ENCODE measurements at places on chromosomes 2 and 18. TPM values are rescaled to one million over a fixed set of nuclear protein-coding genes. Genes with fewer than 3 reads are reported as not detected.

The CDK15 gene
- total RNA-seq, result 3.9 TPM

The ASIC4 gene
- total RNA-seq, result not detected

The UGT1A3 gene
- not detected for total RNA-seq

The SLC8A1 gene
- total RNA-seq, result 105 TPM

The GKN1 gene
- not detected for total RNA-seq

The KIF1A gene
- 3.0 TPM for total RNA-seq

The ZBTB7C gene
- total RNA-seq, result 10.8 TPM

The TRIB2 gene
- total RNA-seq, result 46.2 TPM

- H3K27ac ChIP-seq, result no peak overlapping the region
- DNase-seq, result no peak
- no peak overlapping the region for H3K4me3 ChIP-seq
- no peaks in the 10 kb centered on the region for H3K27me3 ChIP-seq
- peaks cover 8% of the 10 kb centered on the region for H3K4me1 ChIP-seq
Measured at GRCh38 chr2:191145769-191146471, 4.9 kb downstream of the STAT4 start.

- DNase-seq, result no peak
- no peaks in the 10 kb centered on the region for H3K36me3 ChIP-seq
- no peak overlapping the region for H3K27ac ChIP-seq
- H3K4me1 ChIP-seq, result no peaks in the 10 kb centered on the region
- no peaks in the 10 kb centered on the region for H3K27me3 ChIP-seq
Measured at GRCh38 chr2:53173698-53174455, 593.7 kb upstream of the CHAC2 start.

- H3K4me1 ChIP-seq, result no peaks in the 10 kb centered on the region
- no peak overlapping the region for H3K27ac ChIP-seq
- no peak for DNase-seq
- H3K27me3 ChIP-seq, result no peaks in the 10 kb centered on the region
Measured at GRCh38 chr2:39648580-39648979, 17.1 kb upstream of the TMEM178A start.

- no peak overlapping the region for H3K27ac ChIP-seq
- no peaks in the 10 kb centered on the region for H3K27me3 ChIP-seq
- no peaks in the 10 kb centered on the region for H3K36me3 ChIP-seq
- H3K4me3 ChIP-seq, result no peak overlapping the region
- peak; percentile 45 for DNase-seq
Measured at GRCh38 chr2:111219285-111219684, 98.6 kb downstream of the BCL2L11 start.

DNA sequence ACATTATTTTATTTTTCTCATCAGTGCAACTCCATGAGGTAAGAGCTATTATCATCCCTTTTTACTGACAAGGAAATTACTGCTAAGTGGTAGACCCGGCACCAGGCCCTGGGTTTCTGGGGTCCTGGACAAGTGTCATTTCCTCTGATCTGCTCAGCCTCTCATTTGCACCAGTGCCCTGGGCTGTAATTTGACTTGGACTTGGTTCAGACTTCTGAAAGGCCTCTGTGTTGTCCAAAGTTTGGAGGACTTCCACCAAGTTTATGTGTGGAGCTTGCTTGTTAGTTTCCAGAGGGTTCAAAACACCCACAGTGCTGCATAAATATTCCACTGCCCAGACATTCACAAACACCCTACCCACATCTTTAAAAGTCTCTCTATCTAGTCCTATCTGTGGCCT is 44.0 kb upstream of the PPP1CB start:
- no peak for DNase-seq
- no peak overlapping the region for H3K4me3 ChIP-seq
- H3K4me1 ChIP-seq, result peaks cover 9% of the 10 kb centered on the region
- no peaks in the 10 kb centered on the region for H3K36me3 ChIP-seq

GRCh38 chr18:3209859-3210569 is 9.8 kb downstream of the MYOM1 start:
- no peaks in the 10 kb centered on the region for H3K27me3 ChIP-seq
- H3K4me3 ChIP-seq, result no peak overlapping the region
- H3K4me1 ChIP-seq, result peaks cover 31% of the 10 kb centered on the region
- peaks cover 7% of the 10 kb centered on the region for H3K36me3 ChIP-seq

DNA sequence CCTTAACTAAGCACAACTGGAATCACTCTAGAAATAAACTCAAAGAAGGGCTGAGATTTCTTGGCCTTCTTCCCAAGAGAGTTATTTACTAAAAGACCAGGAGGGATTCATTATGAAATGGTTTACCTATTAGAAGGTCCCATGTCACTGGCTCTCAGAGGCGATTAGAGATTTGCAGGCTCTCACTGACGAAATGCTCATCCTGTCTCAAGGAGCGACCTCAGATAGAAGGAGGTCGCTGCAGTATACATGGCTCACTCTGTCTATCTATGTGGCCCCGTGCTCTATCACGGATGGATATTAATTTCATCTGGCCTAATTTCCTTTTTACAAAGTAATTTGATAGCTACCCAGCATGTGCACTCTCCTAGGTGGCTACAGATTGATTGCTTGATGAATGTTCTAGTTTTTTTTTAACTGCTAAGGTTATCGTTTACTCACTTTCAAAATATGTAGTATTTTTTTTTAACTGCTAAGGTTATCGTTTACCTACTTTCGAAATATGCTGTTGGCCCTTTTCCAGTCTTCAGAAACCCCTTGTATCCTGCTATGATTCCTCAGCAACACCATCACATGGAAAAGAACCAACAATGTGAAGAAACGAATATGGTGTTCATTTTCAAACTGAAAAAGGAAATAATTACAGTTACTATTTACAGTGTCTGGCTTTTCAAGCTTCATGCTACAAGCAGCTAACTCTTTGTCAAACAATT is 9.1 kb downstream of the SMIM21 start:
- H3K36me3 ChIP-seq, result no peaks in the 10 kb centered on the region
- no peak overlapping the region for H3K27ac ChIP-seq
- H3K4me3 ChIP-seq, result no peak overlapping the region
- no peaks in the 10 kb centered on the region for H3K4me1 ChIP-seq
- no peaks in the 10 kb centered on the region for H3K27me3 ChIP-seq
- DNase-seq, result no peak

DNA sequence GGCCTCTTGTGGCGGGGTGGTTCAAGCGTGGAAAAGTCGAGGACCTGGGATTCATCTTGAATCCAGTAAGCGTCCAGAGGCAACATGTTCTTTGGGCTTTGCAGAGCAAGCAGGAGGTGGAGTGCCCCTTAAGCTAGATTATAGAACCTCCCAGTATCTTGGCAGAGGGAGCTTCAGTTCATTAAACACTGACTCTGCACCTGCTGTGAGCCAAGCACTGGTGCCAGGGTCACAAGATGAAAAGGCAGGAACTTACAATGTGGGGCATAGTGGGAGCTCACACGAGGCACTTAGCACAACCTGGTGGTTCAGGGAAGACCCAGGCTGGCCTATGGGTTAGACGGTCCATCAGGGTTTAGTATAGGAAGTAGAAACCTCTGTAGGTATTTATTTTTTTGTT is 7.4 kb upstream of the FZD5 start:
- H3K4me1 ChIP-seq, result no peaks in the 10 kb centered on the region
- no peak overlapping the region for H3K4me3 ChIP-seq
- H3K27ac ChIP-seq, result no peak overlapping the region
- DNase-seq, result no peak
- H3K36me3 ChIP-seq, result no peaks in the 10 kb centered on the region
- no peaks in the 10 kb centered on the region for H3K27me3 ChIP-seq

GRCh38 chr18:24954341-24954740 is 397.6 kb downstream of the ZNF521 start:
- no peaks in the 10 kb centered on the region for H3K4me1 ChIP-seq
- DNase-seq, result no peak
- no peaks in the 10 kb centered on the region for H3K27me3 ChIP-seq

GRCh38 chr18:60146220-60146960 is 226.2 kb downstream of the MC4R start:
- no peaks in the 10 kb centered on the region for H3K36me3 ChIP-seq
- no peak for DNase-seq
- no peak overlapping the region for H3K4me3 ChIP-seq
- peaks cover 14% of the 10 kb centered on the region for H3K4me1 ChIP-seq
- no peak overlapping the region for H3K27ac ChIP-seq

DNA sequence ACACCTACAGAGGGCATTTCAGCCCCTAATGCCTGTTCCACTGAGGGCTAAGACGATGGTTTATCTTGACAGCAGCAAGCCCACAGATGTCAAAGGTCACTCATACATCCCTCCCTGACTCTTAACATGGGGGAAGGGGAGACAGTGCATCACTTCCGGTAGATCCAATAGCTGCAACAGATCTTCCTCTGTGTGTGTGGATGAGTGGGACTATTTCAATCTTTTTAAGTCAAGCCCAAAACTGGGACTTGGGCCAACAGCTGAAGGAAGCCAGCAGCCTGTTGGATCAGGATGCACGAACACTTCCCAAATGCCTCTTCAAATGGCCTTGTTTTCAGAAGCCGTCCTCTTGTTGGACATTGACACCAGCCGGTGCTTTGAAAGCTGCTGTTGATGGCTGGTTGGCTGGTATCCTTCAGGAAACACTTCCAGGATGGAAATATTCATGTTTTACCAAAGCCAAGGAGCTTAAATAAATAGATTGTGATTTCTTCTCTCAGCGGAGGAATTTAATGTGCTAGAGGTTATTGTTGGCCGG is 59.2 kb downstream of the IL1R2 start:
- H3K4me3 ChIP-seq, result no peak overlapping the region
- H3K27me3 ChIP-seq, result no peaks in the 10 kb centered on the region
- no peaks in the 10 kb centered on the region for H3K36me3 ChIP-seq
- H3K27ac ChIP-seq, result peak overlapping the region; percentile 92
- peaks cover 47% of the 10 kb centered on the region for H3K4me1 ChIP-seq
- peak; percentile 96 for DNase-seq

DNA sequence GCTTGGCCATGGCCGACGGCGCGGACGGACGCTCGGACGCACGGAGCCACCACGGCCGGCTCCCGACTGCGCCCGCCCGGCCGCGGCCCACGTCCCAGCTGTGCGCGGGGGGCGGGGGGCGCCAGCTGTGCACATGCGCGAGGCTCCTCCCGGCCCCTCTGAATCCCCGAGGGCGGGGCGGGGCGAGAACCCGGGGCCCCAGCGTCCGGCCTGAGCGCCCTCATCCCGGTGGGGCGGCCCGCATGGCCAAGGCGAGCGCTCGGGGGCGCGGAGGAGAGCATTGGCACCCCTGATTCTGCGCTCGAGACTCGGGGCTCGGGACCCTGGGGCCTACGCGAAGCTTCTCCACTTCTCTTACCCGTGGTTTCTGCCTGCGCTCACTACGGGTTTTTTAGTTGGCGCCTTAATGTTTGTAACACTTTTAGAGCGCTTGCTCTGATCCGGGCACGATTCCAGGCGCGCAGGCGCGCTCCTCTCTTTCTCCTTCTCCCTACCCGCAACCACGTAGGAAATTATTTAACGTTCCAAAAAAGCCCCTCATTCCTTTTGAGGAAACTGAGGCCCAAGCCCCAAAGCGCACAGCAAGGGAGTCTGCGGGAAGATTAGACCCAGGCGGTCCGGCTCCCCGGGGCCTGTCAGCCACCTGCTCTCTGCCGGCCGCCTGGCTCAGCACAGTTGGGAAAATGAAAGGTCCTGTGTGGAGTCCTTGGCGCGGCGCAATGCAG is at the start of gene PXDN:
Gene PXDN, minus strand, starts transcription at position 70 of the 725 bp plus-strand sequence. Its CDS starts 60 bp downstream, at position 10.
- H3K27me3 ChIP-seq, result no peaks in the 10 kb centered on the region
- H3K36me3 ChIP-seq, result no peaks in the 10 kb centered on the region
- DNase-seq, result no peak

DNA sequence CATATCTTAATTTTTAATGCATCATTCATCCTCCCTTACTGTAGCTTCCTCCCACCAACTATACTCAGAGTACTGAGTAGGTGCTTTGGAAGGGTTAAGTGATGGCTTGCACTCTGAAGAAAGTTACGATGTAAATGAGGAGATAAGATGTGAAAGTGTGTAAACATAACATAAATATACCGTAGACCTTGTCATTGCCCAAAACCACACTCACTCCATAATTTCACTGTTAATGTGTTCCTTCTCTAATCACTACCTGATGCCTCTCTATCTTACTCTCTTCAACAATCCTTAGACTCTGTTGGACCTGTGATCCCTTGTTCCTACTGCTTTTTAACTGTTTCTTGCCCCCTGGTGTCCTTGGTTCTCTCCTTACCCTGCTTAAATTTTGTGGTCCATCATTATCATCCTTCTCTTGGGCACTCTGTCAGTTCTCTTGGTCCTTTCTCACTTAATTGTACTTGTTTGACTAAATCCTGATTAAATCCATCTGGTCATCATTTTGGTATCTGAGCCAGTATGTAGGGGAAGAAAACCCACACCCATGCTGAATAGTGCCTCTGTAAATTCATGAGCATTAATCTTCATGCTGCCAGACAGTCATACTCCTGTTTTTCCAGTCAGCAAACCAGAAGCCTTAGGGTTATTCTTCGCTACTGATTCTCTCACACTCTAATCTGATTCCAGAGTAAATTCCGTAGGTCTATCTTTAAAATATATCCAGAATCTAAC is 45.0 kb downstream of the PMS1 start:
- H3K27ac ChIP-seq, result no peak overlapping the region
- H3K27me3 ChIP-seq, result no peaks in the 10 kb centered on the region
- H3K4me1 ChIP-seq, result no peaks in the 10 kb centered on the region
- DNase-seq, result no peak
- H3K4me3 ChIP-seq, result no peak overlapping the region

DNA sequence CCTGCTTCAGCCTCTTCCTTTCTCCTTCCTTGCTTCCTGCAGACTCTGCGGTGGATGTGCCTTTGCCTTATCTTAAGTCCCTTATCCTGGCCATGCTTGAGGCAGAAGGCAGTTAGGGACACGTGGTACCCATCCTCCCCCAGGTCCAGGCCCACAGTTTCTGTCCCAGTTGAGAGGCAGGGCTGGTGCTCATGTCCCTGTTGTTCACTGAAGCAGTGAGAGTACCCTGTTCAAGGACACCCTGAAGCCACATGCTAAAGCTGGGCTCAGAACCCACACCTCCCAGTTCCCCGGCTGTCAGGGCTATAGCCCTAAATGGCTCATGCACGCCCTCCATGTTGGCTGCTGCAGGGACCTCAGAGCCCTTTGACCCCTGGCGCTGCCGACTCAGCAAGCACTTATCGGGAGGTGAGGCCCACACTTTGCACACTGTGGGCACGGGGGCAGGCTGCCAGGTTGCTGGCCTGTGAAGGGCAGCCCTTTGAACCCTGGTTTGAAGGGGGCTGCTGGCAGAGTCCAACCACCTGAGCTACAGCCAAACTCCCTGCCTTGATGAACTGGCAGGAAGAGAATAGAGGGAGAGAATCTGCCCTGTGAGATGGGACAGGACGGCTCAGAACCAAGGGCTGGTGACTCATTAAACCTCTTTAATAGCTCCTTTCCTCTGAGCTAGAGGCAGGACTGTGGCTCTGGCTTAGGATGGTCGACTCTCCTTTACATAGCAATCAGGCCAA is 6.3 kb downstream of the KHK start:
- H3K27me3 ChIP-seq, result no peaks in the 10 kb centered on the region
- no peak for DNase-seq
- no peak overlapping the region for H3K27ac ChIP-seq
- H3K4me3 ChIP-seq, result no peak overlapping the region
- H3K4me1 ChIP-seq, result peaks cover 11% of the 10 kb centered on the region

- no peaks in the 10 kb centered on the region for H3K4me1 ChIP-seq
- no peak overlapping the region for H3K4me3 ChIP-seq
- H3K36me3 ChIP-seq, result no peaks in the 10 kb centered on the region
- no peak for DNase-seq
Measured at GRCh38 chr18:6836331-6836730, 106.8 kb downstream of the ARHGAP28 start.

GRCh38 chr2:232537079-232537478 is 2.4 kb upstream of the CHRNG start:
- H3K4me3 ChIP-seq, result no peak overlapping the region
- H3K27me3 ChIP-seq, result peaks cover 16% of the 10 kb centered on the region
- H3K27ac ChIP-seq, result no peak overlapping the region
- H3K36me3 ChIP-seq, result no peaks in the 10 kb centered on the region
- no peaks in the 10 kb centered on the region for H3K4me1 ChIP-seq

Data from esophagus muscularis mucosa (tissue), 4 donors.